ENCODE measurements at places on chromosomes 4 and X.

- peak; percentile 44 for DNase-seq
Observed at GRCh38 chr4:153207567-153207966, 3.3 kb downstream of the TRIM2 start.

GRCh38 chr4:83308672-83309071 is 24.1 kb upstream of the COQ2 start:
- DNase-seq = no peak

GRCh38 chr4:81845761-81846160 is 374.1 kb upstream of the RASGEF1B start:
- no peak for DNase-seq

DNA sequence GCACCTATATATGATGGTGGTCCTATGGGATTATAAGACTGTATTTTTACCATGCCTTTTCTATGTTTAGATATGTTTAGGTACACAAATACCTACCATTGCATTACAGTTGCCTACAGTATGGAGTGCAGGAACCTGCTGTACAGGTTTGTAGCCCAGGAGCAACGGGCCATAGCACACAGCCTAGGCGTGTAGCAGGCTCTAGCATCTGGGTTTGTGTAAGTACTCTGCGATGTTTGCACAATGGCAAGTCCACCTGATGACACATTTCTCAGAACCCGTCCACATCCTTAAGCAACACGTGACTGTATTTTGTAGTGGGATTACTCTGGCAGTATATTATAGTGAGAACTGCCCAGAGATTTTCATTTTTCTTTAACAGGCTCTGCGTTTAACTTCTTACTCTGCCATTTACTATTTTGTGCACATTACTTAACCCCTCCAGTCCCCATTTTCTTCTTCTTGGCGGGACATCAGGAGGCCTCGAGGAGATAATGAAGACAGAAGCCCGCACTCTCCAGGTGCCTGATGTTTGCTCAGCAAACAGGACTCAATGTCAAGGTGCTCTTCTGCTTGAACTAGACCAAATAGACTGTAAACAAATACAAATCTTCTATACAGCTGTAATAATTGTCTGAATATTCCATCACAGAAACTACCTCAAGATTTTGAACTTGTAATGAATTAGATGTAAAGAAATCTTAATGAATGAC is 102.0 kb upstream of the PDLIM3 start:
- no peak for DNase-seq

GRCh38 chr4:10108818-10109783 is 7.5 kb downstream of the WDR1 start:
- DNase-seq = peak; percentile 24

GRCh38 chr4:153468587-153468986 is 2.4 kb downstream of the TMEM131L start:
- DNase-seq = no peak

DNA sequence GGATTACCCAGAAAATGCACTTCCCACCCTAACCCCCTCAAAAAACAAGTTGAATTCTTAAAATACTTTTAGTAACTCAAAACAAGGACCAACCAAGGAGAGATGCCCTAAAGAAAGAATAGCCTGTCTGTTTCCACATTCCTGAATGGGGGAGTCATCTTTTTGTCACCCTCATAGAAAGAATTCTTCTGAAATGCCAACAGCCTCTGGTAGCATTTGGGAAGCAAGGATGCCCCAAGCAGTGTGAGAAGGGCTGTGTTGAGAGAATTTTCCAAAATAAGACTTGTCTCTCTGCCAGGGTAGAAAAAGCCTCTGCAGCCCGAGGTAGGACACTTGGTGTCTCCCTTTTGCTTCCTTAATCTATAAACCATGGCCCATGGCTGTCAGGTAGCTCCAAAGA is 173.1 kb upstream of the VCX3A start:
- no peak for DNase-seq

DNA sequence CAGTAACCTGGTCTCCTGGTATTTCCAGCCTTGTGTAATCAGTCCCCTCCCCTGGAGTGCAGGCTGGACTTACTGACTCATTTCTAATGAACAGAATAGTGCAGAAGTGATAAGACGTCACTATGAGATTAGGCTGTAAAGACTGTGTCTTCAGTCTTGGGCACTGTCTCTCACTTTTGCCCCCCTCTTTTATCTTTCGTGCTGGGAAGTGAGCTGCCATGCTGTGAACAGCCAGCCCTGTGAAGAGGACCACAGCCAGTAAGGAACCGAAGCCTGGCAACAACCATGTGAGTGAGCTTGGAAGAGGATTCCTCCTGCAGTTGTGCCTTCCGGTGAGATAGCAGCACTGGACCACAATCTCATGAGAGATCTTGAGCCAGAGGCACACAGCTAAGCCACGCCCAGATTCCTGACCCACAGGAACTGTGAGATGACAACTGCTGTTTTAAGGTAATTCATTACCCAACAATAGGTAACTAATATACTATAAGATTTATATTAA is 67.5 kb upstream of the GPR34 start:
- DNase-seq = peak; percentile 86

DNA sequence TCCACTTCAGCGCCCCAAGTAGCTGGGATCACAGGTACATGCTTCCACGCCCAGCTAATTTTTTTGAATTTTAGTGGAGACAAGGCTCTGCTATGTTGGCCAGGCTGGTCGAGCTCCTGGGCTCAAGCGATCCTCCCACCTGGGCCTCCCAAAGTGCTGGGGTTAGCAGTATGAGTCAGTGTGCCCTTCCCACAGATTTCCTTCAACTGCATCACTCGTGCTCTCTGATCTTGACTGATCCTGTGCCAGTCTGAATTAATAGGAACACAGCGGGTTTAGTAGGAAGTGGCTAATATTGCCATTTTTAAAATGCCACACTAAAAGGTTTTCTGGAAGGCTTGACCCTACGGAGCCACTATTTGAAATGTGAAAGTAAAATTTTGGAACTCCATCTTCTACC is 4.3 kb upstream of the SHROOM2 start:
- DNase-seq = no peak

- no peak for DNase-seq
Observed at GRCh38 chrX:19742826-19743225, 144.6 kb downstream of the SH3KBP1 start.

GRCh38 chrX:52923781-52924241 is 26.7 kb downstream of the FAM156B start:
- DNase-seq = peak; percentile 43

DNA sequence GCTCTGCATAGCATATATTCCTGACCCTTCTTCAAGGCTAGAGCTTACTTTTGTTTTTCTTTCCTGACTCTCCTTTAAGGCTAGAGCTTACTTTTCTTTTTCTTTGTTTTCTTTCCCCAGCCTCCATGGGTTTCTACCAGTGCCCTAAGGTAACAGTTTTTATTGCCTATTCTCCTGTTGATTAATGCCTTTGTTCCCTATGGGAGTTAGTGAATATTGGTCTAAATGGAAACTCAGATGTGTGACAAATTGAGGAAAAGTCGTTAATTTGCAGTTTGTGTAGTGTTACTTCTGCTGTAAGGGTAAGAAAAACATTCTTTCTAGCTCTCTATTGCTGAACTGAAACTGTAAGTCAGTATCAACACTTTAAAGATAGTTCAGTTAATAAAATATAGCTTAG is 358.7 kb downstream of the IL15 start:
- no peak for DNase-seq

- DNase-seq = peak; percentile 72
Observed at GRCh38 chr4:139642364-139642763, 23.3 kb upstream of the MGST2 start.

DNA sequence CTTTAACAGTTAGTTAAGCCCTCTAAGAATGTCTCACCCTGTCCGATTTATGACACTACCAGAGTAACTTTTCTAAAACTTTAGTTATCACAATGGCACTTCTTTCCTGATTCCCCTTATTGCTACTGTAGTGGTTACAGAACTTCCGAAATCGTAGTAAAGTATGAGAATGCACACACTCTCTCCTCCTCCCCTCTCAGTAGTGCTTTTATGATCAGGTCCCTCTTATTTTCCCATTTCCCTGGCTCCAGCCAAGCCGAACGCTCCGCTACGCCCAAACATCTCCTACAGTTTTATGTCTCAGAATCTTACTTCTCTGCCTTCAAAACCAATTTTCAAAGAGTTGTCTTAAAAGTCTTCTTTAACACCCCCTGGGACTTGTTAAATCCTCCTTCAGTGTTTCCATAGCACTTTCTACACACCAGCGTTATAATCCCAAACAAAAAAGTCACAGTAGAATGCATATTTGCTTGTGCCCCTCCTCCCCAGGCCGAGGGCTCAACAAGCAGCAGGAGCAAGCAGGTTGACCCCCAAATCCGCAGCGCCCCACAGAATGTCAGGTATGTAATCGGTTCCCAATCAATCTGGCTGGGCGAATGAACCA is 671 bp downstream of the HPF1 start:
- peak; percentile 16 for DNase-seq

- DNase-seq = no peak
Observed at GRCh38 chrX:2220296-2220695, 280.5 kb downstream of the DHRSX start.

- no peak for DNase-seq
Observed at GRCh38 chr4:101649790-101650515, 140.6 kb upstream of the BANK1 start.

DNA sequence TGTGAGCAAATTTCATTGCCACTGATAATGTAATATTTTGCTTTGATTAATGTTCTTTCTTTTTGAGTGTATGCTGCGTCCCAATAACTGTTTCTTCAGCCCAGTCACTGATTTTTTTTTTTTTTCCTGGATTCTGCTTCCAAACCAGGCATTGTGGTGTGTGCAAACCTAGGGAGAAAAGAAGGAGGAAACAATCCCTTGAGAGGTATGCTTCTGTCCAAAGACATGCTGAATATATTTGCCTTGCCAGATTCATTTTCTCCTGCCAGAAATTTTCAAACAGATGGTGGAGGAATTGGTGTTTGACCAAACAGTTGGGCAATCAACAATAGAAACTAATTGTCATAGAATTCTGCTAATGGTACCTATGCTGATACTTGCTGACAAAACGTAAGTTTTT is 753.6 kb downstream of the RPA4 start:
- DNase-seq = no peak

DNA sequence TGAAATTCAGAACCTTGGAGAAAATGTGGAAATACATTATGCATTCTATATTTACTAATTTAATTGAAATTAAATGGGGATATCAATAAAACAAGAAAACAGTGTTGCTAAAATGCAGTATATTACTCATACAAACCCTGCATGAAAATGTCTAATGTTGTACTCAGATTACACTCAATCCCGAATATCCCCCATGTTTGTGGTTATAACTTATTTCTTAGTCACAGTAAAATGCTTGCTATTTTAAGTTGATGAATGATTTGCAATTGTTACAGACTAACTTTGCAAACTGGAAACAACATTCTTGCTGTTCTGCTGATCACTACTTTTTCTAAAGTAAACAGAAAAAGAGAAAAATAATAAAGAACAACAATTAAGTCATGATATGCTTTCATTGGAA is 33.1 kb upstream of the ANXA10 start:
- no peak for DNase-seq

DNA sequence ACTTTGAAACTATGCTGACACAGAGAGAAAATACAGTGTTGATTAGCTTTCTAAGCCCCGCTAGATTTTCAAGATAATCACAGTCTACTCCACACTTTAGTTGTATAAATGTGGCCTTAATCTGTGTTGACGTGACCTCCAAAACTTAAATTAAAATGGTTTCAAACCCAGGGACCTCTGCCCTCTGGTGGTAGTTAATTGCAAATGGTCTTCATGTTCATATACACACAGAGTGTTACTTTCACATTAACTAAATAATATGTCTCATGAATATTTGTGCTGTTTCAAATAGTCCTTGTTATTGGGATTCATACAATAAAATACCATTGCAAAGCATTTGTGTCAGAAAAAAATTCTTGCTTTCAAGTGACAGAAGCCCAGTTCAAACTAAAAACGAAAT is 64.3 kb downstream of the TASL start:
- peak; percentile 20 for DNase-seq

DNA sequence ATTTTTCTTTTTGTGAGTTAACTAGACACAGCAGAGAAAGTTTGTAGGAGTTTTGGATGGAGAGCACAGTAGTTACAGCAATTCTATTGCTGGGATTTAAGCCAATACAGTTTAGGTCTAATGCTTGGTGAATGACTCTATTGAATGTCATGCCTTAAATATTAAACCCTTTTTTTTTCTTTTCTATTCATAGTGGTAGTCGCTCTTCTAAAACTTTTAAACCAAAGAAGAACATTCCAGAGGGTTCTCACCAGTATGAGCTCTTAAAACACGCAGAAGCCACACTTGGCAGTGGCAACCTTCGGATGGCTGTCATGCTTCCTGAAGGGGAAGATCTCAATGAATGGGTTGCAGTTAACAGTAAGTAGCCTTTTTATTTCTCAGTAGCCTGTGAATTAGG is 34.8 kb upstream of the DCK start:
- DNase-seq = no peak

- DNase-seq = no peak
Observed at GRCh38 chr4:107432451-107432850, 287.6 kb downstream of the PAPSS1 start.

GRCh38 chrX:74656079-74656745 is 41.8 kb upstream of the RLIM start:
- peak; percentile 15 for DNase-seq

DNA sequence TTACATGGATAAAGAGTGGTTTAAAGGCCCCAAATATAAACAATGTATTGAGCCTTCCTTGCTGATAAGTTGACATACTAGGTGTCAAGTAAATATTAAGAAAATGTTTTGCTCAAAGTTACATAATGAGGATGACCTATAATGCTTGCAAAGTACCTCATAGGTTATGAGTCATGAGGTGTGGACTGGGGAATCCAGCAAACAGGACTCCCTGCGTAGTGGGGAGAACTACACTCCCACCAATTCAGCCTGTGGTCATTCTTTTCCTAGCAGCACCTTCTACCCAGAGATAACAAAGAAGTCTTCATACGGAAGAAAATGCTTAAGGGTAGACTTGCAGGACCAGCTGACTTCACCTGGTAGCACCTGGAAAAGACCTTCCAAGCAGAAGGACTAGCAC is 418.9 kb upstream of the CPEB2 start:
- DNase-seq = no peak

GRCh38 chr4:126242679-126243390 is 928.1 kb downstream of the FAT4 start:
- DNase-seq = no peak

GRCh38 chr4:102828497-102828808 is 1.1 kb upstream of the UBE2D3 start:
- DNase-seq = no peak

- no peak for DNase-seq
Observed at GRCh38 chr4:10003666-10004065, 17.6 kb downstream of the SLC2A9 start.

GRCh38 chrX:1147611-1148515 is 64.6 kb downstream of the CRLF2 start:
- no peak for DNase-seq

GRCh38 chr4:161546902-161547301 is 616.9 kb downstream of the FSTL5 start:
- DNase-seq = no peak

- peak; percentile 95 for DNase-seq
Observed at GRCh38 chr4:122764821-122765215, 32.3 kb downstream of the BBS12 start.

GRCh38 chr4:98967786-98968329 is 27.7 kb upstream of the METAP1 start:
- DNase-seq = no peak
